SHP77 (cell line): ENCODE measurements at places on chromosomes 13 and 19.

DNA sequence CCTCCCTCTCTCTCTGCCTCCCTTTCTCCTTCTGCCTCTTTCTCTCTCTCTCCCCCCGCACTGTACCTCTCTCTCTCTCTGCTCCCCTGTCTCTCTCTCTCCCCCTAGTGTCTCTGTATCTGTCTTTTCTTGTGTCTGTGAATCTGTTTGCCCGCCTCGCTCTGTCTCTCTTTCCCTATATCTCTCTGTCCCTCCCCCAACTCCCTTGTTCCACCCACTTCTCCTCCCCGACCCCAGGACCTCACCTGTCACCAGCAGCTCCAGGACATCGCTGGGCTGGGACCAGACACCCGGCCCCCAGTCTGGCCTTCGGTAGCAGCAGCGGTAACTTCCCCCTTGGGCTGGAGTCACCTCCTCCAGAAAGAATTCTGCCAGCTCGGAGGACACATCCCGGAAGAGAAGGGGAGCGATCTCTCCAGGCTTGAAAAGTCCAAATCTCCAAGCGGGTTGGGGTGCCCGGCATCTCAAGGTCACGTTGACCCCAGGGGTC lies 3.9 kb downstream of the OSCAR start:
- DNase-seq, result no peak

GRCh38 chr13:79898202-79898826 lies 417.4 kb downstream of the NDFIP2 start:
- no peak for DNase-seq

DNA sequence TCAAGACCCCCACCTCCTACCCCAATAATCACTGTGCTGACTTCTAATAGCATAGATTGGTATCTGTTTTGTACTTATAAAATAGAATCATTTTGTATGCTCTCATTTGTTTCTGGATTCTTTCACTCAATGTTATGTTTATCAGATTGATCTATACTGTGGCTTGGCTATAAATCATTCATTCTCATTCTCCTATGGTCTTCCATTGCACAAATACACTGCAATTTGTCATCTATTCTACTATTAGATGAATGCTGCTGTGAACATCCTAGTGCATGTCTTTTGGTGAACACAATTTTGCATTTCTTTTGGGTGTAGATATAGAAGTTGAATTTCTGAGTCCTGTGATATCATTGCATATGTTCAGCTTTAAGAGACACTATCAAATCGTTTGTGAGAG lies 94.8 kb upstream of the AKAP11 start:
- DNase-seq, result no peak

DNA sequence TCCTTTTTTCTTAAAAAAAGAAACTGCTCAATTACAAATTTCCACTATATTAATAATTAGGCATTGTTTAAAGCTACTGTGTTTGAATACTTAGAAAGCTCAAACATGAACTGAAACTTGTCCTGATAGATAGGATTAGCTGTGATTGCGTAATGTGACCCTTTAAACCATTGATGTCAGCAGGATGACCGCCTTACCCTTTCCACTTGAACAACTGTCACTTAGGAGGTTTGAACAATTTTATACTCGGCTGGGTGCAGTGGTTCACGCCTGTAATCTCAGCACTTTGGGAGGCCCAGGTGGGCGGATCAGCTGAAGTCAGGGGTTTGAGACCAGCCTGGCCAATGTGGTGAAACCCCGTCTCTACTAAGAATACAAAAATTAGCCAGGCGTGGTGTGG lies 2.9 kb downstream of the LAMP1 start:
- DNase-seq, result no peak

- DNase-seq, result no peak
Measured at GRCh38 chr13:113950451-113951245, 23.2 kb downstream of the C13orf46 start.

GRCh38 chr13:78227709-78228108 lies 309.1 kb upstream of the EDNRB start:
- no peak for DNase-seq

- DNase-seq, result no peak
Measured at GRCh38 chr19:55473225-55474012, 3.0 kb upstream of the ZNF628 start.

DNA sequence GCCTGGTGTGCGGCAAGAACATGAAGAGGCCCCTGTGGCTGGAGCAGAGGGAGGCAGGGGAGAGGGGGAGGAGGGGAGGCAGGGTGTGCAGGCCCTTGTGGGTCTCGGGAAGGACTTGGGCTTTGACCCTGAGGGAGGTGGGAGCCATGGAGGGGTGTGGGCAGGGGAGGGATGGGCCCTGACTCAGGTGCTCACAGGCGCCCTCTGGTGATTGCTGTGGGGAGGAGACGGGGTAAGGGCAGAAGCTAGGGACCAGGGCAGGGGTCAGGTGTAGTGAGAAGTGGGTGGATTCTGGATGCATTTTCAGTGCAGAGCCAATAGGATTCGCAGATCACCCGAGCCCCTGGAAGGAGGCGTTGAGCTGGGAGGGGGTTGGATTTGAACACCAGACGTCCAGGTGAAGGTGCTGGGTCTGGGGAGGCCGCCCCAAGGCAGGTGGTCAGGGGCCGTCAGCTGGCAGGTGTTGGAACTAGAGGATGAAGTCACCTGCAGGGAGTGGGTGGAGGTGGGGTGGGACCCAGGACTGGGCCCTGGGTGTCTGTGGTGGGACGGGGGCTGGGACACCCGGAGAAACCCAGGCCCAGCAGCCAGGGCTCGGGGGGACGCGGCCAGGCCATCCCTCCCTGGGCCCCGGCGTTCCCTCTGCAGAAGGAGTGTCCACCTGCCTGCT lies 185.4 kb downstream of the KDM4B start:
- DNase-seq, result no peak

- no peak for DNase-seq
Measured at GRCh38 chr13:70792121-70792520, 683.9 kb upstream of the KLHL1 start.

GRCh38 chr13:50587645-50588373 lies 255.7 kb downstream of the DLEU7 start:
- DNase-seq, result no peak

- no peak for DNase-seq
Measured at GRCh38 chr19:4733755-4734345, 10.2 kb upstream of the DPP9 start.

DNA sequence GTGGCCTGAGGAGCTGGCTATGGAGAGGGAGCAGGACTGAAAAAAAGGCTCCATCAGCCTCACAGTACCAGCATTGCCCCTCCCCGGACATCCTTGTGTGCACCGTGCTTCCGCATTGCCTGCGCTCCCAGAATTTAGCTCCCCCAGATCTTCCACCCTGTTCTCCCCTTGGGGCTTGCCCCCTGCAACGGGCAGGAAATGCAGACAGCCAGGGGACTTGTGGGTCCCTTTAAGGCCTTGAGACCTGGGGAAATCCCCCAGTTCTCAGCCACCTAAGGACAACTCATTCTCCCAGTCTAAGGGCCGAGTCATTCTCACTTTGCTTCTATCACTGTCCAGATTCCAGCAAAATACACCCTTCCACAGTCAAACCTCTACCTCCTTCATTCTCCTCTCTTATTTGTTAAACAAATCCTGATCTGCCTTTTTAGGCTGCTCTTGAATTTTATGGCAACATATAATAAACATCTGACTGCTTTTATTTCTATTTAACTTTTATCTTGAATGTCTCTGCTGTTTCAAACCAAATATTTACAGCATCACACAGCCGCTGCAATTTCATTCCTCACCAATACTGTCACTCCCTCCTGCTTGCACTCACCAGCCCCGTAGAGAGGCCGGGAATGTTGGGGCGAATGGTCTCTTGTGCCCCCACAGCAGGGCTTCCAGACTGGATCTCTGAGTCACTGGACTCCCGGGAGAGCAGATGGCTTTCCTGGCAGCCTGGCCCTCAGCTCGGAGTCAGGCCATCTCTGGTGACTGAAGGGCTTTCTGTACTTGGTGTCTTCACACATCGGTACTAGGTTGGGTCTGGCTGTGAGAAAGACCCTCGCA lies 221.9 kb downstream of the TSHZ3 start:
- no peak for DNase-seq

DNA sequence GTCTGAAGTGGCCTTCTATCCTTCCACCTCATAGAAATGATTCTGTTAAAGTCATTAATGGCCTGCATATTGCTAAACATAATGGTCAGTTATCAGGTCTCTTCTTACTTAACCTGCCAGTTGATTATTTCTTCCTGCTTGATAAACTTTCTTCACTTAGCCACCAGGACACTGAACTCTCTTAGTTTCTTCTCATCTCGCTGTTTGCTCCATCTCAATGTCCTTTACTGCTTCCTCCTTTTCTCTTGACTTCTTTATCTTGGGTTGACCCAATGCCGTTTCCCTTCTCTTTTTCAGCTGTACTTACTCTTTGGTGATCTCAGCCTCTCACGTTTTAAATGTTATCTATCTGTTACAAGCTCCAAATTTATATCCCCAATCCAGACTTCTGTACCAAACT lies 17.1 kb upstream of the CLC start:
- DNase-seq, result no peak

GRCh38 chr13:113565526-113566226 lies 18.9 kb upstream of the TFDP1 start:
- no peak for DNase-seq

- no peak for DNase-seq
Measured at GRCh38 chr13:32023096-32023495, 8.5 kb upstream of the FRY start.

- DNase-seq, result no peak
Measured at GRCh38 chr19:2727640-2727944, 6.4 kb upstream of the DIRAS1 start.

DNA sequence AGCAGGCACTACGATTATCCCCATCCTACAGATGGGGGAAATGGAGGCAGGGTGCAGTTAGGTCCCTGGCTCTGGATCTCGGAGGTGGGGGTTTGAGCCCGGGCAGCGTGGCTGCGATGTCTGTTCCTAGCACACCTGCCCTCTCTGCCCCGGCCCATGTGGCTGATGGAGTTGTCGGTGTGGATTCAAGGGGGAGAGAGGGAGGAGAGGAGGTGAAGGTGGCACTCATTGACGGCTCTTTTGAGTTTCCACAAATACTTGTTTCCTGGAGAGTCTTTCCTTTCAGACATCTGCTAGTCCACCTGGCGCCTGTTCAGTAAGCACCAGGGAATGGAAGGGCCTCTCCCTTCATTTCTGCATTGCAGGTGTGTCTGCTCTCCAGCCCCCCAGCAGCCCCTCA lies 69.9 kb downstream of the ARHGEF18 start:
- no peak for DNase-seq

DNA sequence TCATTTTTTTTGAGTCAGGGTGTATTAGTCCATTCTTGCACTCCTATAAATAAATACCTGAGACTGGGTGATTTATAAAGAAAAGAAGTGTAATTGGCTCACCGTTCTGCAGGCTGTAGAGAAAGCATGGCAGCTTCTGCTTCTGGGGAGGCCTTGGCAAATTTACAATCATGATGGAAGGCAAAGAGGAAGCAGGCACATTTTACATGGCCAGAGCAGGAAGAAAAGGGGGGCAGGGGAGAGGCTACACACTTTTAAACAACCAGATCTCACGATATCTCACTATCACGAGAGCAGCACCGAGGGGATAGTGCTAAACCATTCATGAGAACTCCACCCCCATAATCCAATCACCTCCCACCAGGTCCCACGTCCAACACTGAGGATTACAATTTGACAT lies 44.5 kb upstream of the MIR17HG start:
- DNase-seq, result no peak

DNA sequence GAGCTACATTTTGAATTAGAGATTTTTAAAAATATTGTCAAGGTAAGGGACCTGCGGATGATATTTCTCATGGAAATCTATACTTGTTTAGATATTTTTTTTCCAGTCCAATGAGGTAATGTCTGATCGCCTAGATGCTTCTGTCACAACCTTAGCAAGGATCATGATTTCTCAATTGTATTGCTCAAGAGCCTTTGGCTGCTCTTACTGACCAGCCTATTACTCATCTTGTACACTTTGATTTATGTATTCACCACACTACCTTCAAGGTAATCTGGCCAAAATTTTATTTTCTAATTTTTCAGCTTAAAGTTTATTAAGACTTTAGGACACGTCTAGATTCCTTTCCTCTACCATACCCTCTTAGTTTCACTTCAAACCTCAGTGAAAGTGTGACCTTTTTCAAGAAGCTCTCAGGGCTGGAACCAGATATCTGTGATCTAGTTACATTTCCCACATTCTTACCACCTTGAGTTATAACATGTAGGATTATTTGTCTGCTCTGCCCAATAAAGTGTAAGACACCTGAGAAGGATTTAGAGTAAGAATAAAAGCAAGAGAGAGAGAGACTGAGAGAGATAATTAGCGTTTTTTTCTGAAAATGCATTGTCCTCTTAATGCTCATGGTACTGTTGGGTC lies 197.1 kb downstream of the ITGBL1 start:
- DNase-seq, result no peak

GRCh38 chr13:99572921-99573320 lies 71.6 kb downstream of the TM9SF2 start:
- no peak for DNase-seq

DNA sequence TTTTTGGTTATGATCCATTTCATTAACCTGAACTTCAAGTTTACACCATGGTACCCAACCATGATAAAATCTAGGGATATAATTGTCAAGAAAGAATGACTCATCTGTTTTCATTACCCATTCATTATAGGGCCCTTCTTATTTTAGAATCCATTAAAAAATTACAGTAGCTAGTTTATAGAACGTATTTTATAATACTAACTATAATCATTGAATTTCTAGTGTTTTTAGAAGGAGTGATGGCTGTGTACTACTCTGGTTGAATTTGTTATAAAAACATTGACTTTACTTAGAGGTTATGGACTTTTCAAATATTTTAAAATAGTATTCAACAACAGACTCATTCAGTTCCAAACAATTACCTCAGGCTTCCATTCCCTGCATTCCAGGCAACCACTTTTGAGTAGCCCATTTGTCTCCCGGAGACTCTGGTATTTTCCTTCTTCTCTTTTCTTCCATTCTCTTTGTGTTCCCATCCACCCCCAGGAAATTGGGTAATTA lies 71.9 kb upstream of the KLF12 start:
- DNase-seq, result no peak

- no peak for DNase-seq
Measured at GRCh38 chr13:110234532-110234931, 72.4 kb downstream of the COL4A1 start.

DNA sequence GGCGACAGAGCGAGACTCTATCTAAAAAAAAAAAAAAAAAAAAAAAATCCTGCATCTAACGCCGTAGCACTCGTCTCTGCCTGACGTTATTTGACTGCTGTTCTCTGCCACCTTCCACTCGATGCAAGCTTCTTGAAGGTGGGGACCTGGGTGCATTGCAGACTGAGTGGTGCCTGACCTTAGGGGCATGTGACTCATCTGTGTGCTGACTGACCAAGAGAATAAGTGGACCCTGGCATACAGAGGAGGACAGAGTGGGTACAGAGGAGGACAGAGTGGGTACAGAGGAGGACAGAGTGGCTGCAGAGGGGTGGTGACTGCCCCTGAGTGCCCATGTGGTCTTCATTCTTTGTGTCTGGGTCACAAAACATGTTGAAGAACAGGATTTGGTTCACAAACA lies 7.6 kb downstream of the WTIP start:
- DNase-seq, result no peak

GRCh38 chr19:31578326-31578725 lies 229.1 kb upstream of the TSHZ3 start:
- no peak for DNase-seq

GRCh38 chr19:18415178-18415867 lies 3.9 kb upstream of the SSBP4 start:
- DNase-seq, result no peak

- no peak for DNase-seq
Measured at GRCh38 chr19:5956728-5957127, 21.2 kb downstream of the RANBP3 start.
